ENCODE measurements at places on chromosomes 3 and 15. TPM values are rescaled to one million over a fixed set of nuclear protein-coding genes. Genes with fewer than 3 reads are reported as not detected.

DNA sequence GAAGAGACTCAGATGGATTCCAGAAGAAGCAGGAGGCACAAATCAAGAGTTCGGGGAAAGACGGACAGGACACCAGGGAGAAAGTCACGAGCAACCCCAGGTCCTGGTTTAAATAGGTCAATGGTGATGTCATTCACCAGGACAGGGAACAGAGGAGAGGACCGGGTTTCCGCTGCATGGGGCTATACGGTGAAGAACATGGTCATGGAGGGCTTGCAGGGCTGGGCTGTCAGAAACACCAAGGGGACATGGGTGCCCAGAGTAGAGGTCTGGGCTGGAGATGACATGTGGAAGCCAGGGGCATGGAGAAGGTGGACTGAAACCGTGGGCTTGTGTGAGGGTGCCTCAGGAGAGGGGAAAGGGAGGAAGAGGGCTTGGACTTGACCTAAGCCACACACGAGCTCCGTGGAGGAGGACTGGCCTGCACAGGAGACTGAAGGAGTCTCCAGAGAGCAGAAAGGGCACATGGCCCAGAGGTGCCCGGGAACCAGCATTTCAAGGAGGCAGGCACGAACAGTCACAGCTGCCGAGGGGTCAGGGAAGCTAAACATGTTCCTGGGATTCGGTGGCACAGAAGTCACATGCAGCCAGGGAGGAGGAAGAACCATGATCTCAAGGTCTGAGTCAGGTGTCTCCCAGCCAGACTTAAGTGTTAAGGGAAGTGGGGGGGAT lies 54.2 kb upstream of the RPL32 start:
- no peak for DNase-seq

- DNase-seq = no peak
Measured at GRCh38 chr3:149316437-149316836, 17.0 kb downstream of the TM4SF18 start.

- no peak for DNase-seq
Measured at GRCh38 chr3:197692641-197693040, 44.1 kb downstream of the RUBCN start.

- no peak for DNase-seq
Measured at GRCh38 chr3:154111365-154111935, 9.7 kb upstream of the ARHGEF26 start.

Gene A4GNT
- total RNA-seq = not detected

Measured in activated naive CD8-positive, alpha-beta T cell treated with anti-CD3 and anti-CD28 coated beads, Interleukin-2, amount 10 ng/mL, durations not matched to agents 7 days and 5 days (primary cell).